Sigmoid colon (tissue), 7 donors: ENCODE measurements at places on chromosomes 3 and 15.

DNA sequence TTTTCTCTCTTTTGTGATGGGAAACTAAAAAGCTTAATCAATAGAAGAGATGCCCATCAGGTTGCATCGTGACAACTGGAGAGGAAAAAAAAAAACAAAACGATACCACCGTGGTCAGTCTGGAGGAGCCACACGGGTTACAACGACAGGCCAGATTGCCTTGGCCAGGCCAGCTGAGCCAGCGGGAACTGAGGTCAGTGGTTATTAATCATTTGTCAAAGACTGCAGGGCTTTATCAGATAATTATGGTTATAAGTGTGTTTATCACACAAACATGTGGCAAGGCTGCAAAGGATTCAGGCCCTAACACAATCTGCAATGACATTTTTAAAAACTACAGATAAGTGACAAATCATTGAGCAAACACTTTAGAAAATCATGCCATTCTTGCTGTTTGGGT is 135.0 kb upstream of the FAM3D start:
- no peak for DNase-seq

DNA sequence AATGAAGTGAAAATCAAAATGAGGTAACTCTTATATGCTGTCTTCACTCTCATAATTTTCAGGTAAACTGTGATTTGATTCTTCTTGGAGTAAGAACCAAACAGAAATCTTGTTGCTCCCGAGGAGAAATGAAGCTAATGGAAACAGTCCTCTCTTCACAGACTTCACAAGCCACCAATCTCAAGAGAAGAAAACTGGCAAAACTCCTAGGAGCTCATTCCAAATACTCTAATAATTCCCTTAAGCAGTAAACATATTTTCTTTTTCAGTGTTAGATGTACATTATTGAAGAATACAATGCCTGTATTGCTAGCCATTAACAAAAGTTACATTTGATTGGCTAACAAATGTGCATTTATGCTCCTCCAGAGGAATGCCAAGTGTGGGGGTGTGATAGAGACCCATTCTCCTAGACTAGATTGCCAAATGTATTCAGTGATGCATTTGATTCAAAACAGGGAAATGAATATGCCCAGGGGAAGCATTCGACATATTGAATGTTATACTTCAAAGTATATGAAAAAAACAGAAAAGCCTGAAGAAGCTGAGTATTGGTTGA is 11.8 kb upstream of the RIOX2 start:
- DNase-seq = no peak

DNA sequence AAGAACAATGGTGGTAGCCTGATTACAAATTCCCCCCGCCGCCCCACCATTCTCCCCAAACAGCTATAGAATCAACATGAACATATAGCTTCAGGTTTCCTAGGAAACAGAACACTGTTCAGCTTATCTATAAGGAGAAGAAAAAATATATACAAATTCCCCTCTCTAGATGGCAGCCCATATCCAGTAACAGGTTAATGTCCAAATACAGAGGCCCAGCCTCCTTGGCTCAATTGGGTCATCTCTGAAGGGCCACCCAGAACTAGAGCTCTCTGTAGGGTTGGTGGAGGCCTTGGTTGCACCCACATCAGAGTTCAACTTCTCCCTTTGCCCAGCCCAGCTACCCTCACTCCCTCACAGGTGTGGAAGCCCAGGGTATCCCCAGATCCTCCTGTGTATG is 91.5 kb upstream of the ADAMTS17 start:
- no peak for DNase-seq

GRCh38 chr3:31937225-31937624 is 43.8 kb downstream of the OSBPL10 start:
- no peak for DNase-seq

- DNase-seq = no peak
Observed at GRCh38 chr3:171383206-171384018, 76.8 kb downstream of the TNIK start.

- no peak for DNase-seq
Observed at GRCh38 chr3:124609402-124609801, 120.8 kb upstream of the UMPS start.

DNA sequence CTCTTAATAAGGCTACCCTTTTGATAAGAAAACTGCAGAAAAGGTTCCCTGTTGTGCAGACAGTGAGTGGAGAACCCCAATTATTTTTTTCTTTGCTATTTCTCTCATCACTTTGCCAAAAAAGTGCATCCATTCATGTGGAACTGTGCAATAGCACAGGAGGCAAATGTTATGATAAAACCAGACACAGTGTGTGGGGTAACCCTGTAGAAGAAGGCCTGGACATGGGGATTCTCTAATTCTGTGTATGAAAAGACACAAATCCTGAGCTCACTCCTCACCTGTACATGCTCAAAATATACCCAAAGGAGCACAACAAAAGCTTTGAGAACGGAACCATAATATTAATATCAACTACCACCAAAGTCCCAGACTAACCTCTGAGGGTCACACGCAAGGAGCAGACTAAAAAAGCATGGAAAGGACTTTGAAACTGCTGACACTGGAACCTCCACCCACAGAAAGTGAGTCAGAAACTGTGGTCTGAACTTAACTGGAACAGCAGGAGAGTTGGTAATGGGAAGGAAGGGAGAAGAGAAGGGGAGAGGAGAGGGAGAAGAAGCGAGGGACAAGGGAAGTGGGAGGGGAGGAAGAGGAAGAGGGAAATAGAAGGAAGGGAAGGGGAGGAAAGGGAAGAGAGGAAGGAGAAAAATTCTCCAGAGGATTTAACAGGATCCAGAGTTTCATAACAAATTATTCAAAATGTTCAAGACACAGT is 299.9 kb downstream of the TBC1D5 start:
- DNase-seq = no peak
